ENCODE measurements at places on chromosomes 6 and 20. TPM values are rescaled to one million over a fixed set of nuclear protein-coding genes. Genes with fewer than 3 reads are reported as not detected.

The MUCL3 gene
- total RNA-seq, result not detected

The LSM2 gene
- total RNA-seq, result 75.6 TPM

The DEFB115 gene
- not detected for total RNA-seq

The GPX5 gene
- not detected for total RNA-seq

The GPR6 gene
- total RNA-seq, result not detected

The SYNE1 gene
- total RNA-seq, result 105 TPM

The ZNF165 gene
- 1.1 TPM for total RNA-seq

The SLC26A8 gene
- total RNA-seq, result not detected

The DPPA5 gene
- total RNA-seq, result not detected

The BCAS4 gene
- total RNA-seq, result 8.4 TPM

The PRRT1 gene
- total RNA-seq, result 0.35 TPM

The GSTA3 gene
- total RNA-seq, result not detected

The FAXC gene
- not detected for total RNA-seq

The TSBP1 gene
- not detected for total RNA-seq

The TRIM15 gene
- total RNA-seq, result not detected

The KIF6 gene
- not detected for total RNA-seq

The PTPRT gene
- total RNA-seq, result not detected

The TDP2 gene
- total RNA-seq, result 37.6 TPM

The HLA-DQA1 gene
- total RNA-seq, result 8.8 TPM

The VGLL2 gene
- total RNA-seq, result not detected

The TNFRSF6B gene
- total RNA-seq, result not detected

The TRIM27 gene
- 67.5 TPM for total RNA-seq

The BANF2 gene
- not detected for total RNA-seq

Measured in activated naive CD4-positive, alpha-beta T cell treated with anti-CD3 and anti-CD28 coated beads, Interleukin-2, amount 10 ng/mL, durations not matched to agents 5 hours and 36 hours (primary cell).